Central memory CD4-positive, alpha-beta T cell (primary cell): ENCODE measurements at places on chromosomes 7 and 10.

DNA sequence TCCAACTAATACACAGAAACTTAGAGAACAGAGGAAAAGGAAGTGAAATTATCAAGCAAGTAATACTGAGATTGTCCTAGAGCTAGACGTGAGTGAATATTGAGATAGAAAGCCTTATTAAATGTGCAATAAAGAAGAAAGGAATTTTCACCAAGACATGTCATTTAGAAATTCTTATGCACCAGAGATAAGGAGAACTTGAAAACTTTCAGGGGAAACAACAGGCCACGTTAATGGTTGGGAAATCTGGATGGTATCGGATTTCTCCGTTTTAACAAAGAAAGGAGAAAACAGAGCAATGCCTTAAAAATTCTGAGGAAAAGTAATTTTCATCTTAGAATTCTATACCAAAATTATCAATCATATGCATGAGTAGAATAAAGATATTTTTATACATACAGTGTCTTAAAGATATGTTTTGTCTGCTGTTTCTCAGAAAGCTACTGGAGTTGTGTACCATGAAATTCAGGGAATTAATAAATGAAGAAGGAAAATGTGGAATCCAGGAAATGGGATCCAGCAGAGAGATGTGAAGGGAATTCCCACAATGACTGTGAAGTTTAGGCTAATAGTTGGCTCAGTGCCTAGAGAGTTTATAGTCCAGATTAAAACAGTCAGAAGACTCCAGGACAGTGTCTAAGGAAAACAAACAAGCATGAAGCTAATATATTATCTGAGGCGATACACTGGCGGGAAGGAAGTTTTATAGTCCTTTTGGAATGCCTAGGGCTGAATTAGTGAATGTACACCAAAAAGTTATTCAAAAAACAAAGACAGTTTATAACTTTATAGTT lies 159.5 kb downstream of the PPP1R9A start:
- no peak for DNase-seq

DNA sequence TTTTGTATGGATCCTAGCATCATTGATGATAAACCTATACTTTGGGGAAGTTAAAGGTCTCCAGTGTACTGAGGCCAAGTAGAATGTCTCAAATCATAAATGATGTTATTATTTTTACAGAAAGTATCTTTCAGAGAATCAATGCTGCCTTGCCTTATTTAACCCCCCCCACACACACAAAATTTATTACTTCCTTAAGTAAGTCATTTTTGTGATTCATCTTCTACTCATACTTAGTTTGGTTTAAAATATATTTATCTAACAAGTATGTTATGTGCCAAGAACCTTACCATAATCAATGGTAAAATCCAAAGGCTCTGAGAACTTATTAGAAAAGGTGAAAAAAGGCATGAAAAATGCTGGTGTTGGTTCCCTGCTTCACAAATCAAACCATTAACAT lies 18.8 kb upstream of the CLDN12 start:
- DNase-seq, result no peak

GRCh38 chr10:127563718-127564553 lies 14.8 kb downstream of the NPS start:
- no peak for DNase-seq

DNA sequence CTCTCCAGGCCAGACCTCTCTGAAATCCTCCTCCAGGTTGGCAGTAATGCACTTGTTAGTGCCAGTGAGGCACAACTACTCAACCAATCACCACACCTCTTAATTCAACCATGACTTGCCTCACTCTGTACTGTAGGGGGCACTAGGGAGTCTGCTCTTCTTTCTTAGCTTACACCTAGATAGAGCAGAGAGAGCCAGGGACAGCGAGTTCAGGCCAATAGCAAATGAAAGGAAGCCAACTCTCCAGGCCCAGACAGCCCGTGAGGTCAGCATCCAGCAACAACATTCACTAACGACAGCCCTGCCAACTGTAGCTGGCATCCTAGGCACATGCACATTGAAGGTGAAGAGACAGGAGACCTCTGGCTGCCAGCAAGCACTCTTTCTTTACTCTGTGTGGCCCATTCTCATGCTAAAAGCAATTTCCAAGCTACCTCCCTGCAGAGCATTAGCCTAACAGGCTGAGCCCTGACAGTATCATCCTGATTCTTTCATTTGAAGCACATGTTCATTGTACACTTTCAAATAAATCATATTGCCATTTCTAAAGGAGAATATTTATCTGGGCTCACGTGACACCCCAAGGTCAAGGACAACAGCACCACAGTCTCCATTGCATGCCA lies 136.3 kb downstream of the DPY19L1 start:
- DNase-seq, result no peak

DNA sequence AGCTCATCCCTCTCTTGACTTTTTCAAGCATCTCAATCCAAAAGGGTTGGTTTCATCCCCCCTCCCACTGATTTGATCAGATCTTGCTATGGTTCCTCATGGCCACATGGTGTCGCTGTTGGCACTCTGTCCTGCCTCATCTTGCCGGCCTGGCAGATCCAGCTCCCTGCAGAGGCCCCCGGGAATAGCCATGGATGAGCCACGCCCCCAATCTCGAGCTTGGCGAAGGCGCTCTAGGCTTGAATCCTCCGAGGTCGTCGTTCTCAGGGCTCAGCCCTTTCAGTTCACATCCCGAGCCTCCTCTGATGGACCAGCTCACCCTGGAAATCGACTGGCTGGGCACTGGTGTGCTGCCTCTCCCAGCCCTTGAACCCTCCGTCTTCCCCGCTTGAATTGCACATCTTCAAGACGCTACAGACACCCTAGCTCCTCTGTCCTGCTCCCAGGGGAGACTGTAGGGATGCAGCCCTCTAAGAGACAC lies 628.7 kb downstream of the TYW1 start:
- no peak for DNase-seq
